Esophagus squamous epithelium (tissue), 5 donors: ENCODE measurements at places on chromosomes 6 and 20.

DNA sequence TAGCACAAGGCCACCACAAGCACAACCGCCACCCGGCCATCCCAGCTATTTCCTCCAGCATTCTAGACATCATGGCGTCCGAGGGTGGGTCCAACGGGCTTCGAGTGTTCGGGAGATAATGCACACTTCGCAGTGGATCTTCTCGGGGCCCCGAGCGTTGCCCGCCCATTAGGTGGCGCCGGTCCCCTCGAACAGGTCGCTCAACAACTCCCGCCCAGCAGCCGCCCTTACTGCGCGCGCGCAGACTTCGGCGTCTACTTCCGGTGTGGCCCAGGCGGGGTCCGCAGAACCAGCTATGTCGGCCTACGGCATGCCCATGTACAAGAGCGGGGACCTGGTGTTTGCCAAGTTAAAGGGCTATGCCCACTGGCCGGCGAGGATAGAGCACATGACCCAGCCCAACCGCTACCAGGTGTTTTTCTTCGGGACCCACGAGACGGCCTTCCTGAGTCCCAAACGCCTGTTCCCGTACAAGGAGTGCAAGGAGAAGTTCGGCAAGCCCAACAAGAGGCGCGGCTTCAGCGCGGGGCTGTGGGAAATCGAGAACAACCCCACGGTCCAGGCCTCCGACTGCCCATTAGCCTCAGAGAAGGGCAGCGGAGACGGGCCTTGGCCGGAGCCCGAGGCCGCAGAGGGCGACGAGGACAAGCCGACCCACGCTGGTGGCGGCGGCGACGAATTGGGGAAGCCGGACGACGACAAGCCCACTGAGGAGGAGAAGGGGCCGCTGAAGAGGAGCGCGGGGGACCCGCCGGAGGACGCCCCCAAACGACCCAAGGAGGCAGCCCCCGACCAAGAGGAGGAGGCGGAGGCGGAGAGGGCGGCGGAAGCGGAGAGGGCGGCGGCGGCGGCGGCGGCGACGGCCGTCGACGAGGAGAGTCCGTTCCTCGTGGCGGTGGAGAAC lies at the start of gene HDGFL1:
TSS of gene HDGFL1 (plus strand) at position 286 of the 904 bp plus-strand sequence. CDS start at position 296, 10 bp downstream.
- DNase-seq = no peak

GRCh38 chr20:14069796-14070195 lies 74.5 kb downstream of the MACROD2 start:
- DNase-seq = no peak

DNA sequence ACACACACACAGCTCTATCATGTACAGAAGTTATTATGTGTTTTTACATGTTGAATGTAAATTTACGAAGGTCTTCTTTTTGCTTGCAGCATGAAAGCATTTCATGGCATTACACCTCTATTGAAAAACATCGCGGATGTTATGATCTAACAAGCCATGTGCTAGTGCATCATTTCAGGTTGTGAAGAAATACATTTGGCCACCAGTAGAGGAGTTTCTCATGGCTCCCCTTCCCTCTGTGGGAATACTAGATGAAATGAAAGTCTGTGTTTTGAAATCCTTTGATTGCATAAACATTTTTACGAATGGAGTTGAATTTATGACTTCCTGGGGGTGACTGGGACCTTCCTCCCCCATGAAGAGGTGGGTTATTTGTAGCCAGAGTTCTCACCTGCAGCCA lies 17.7 kb downstream of the MAS1 start:
- no peak for DNase-seq

- DNase-seq = no peak
Observed at GRCh38 chr6:106752641-106753040, 123.3 kb downstream of the QRSL1 start.

- no peak for DNase-seq
Observed at GRCh38 chr6:167266830-167267555, 24.1 kb upstream of the UNC93A start.

GRCh38 chr6:38364775-38365174 lies 275.0 kb downstream of the BTBD9 start:
- no peak for DNase-seq

DNA sequence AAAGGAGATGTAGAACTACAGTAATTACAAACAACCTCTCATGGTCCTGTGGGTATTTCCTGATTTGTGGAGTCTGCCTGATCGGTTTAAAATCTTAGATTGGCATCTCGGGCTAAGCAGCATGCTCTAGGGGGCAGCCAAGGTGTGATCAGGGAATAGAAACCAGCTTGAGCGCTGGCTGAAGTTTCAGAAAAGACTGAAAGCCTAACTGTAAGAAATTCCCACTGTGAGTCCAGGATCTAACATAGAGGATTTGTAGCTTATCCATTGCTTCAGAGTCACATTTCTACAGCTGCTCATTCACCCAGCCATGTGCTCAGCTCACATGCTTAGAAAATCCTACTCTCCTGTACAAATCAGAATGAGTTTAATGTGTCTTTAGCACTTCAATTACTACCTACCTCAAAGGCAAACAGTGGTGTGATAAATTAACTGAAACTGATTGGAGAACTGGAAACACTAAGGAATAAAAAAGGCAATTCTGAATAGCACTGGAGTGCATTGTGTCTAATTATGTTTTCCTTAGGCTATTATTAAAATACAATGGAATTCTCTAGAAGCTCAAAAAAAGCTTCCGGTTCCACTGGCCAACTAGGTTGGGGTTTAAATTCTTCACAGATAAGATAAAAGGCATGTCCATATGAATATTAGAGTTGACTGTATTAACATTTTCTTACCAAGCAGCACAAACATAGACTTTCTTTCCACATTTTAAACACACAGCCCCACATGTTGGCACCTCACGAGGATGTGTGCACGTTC lies 73.8 kb upstream of the MPC1 start:
- DNase-seq = no peak

- no peak for DNase-seq
Observed at GRCh38 chr6:146550911-146551310, 7.3 kb downstream of the RAB32 start.

- DNase-seq = no peak
Observed at GRCh38 chr6:121544691-121545090, 109.2 kb downstream of the GJA1 start.

DNA sequence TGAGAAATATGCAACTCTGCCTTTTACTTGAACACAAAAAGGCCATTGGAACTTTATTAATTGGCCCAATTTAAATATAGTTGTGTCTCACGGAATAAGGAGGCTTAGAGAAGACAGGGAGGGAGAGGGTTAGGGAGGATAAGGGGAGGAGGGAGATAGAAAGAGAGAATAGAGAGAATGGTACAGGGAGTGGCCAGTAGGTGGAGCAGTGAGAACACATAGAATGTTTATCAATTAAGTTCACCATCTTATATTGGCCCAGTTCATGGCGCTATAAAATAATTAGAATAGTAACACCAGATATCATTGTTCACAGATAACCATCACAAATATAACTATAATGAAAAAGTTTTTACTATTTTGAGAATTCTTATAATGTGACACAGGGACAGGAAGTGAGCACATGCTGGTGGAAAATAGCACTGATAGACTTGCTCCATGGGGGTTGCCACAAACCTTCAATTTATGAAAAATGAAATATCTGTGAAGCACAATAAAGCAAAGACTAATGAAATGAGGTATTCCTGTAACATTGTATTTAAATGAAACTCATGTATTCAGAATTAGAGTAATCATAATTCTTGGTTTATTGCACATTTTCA lies 374.1 kb upstream of the MANEA start:
- DNase-seq = no peak

GRCh38 chr6:42313941-42314570 lies 96.4 kb upstream of the MRPS10 start:
- DNase-seq = no peak

DNA sequence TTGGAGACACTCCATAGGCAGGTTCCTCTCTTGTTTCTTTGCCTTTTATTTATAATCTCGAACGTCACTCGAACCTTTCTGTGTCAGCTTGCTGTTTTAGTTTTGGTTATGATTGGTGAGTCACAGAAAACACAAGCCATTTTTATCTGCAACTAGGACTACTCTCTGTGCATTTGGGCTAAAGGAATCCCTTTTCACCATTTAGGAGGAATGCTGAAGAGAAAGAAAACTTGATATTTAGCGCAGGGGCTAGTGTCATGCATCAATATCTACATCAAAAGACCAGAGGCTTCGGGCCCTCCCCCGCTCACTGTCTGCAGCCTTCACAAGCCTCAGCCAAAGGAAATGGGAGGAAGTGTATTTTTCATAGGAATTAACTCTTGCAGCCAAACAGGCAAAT lies 507.8 kb upstream of the CITED2 start:
- DNase-seq = no peak

GRCh38 chr6:76351275-76351674 lies 278.8 kb upstream of the IMPG1 start:
- DNase-seq = no peak

GRCh38 chr6:100891079-100891478 lies 9.9 kb upstream of the ASCC3 start:
- DNase-seq = no peak

DNA sequence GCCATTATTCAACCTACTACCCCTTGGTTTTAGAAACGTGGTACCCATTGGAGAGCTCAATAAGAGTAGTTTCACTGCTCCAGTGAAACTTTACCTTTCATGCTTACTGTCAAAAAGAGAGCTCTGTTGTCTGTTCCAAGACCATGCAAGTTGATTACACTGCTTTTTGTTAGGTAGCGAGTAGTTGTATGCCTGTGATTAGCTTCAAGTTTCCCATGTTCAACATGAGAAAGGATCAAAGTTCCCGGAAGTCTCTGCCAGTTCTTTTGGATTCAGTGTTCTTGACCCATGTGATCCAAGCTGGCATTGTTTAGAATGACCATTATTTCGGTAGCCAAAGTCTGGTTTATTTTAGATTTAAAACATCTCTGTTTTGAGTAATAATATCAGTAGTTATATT lies 107.1 kb downstream of the ZFAND3 start:
- no peak for DNase-seq

DNA sequence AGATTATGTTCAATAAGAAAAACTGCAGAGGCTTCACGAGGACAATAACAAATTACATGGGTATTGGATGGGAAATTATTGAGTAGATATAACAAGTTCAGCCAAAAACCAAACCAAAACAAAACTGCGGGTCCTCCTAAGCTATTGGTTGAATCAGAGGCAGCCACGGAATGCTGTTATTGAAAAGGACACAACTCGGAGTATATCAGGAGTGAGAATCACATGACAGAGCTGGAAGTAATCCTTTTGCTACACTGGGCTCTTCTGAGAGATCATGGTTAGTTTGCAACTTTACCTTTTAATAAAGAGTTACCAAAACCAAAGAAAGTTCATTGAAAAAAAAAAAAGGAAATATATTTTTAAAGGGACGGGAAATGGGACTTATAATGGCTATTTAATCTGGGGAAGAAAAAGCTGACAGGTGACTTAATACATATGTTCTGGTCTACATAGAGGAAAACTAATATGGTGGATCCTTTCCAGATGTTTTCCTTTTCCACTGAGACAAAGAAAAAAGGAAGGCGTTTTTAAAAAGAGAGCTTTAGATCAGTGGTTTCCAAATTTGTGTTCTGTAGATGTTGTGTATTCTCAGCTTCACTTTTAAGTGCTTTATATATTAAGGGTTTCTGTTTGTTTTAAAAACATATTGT lies 6.9 kb upstream of the CITED2 start:
- no peak for DNase-seq

GRCh38 chr6:90263633-90264032 lies 33.0 kb downstream of the BACH2 start:
- no peak for DNase-seq

DNA sequence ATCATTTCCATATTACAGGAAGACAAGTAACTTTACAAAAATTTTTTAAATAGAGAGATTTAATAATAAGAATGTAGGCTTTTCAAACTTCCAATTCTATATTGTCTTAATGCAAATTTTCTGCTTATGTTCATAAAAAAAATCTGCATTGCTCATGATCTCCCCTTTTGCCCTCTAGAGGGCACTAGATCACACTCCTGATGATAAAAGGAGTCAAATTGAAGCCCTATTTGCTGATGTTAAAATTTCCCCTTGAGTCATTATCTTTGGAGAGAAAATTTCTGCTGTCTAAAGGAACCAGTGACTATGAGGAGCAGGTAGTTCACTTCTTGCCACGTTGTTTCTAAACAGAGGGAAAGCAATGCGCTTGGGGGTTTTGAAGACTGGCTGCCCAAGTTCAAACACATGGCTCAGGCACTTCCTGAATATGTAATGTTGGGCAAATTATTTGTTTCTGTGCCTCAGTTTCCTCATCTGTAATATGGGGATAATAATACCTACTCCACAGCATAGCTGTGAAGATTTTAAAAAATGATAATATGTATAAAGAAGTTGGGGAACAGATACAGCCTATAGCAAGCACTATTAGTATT lies 874.2 kb downstream of the TFAP2A start:
- DNase-seq = no peak

DNA sequence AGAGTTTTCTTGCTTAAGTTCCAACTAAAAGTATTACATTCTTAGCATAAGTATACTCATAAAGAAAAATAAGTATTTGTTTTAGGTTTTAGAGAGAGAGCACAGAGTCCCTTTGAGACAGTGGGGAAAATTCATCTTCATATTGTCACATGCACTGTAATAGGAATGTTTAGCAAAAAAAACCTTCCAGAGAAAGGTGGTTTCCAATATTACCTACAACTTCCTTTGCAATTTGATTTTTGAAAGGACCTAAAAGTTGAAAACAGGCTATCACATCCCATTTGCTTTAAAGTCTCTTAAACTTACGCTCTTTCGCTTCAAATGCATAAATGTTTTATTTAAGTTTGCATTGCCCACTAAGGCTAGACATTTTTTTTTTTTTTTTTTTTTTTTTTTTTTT lies 86.4 kb downstream of the OPRM1 start:
- no peak for DNase-seq

- no peak for DNase-seq
Observed at GRCh38 chr6:61909486-61909885, 376.5 kb downstream of the KHDRBS2 start.

DNA sequence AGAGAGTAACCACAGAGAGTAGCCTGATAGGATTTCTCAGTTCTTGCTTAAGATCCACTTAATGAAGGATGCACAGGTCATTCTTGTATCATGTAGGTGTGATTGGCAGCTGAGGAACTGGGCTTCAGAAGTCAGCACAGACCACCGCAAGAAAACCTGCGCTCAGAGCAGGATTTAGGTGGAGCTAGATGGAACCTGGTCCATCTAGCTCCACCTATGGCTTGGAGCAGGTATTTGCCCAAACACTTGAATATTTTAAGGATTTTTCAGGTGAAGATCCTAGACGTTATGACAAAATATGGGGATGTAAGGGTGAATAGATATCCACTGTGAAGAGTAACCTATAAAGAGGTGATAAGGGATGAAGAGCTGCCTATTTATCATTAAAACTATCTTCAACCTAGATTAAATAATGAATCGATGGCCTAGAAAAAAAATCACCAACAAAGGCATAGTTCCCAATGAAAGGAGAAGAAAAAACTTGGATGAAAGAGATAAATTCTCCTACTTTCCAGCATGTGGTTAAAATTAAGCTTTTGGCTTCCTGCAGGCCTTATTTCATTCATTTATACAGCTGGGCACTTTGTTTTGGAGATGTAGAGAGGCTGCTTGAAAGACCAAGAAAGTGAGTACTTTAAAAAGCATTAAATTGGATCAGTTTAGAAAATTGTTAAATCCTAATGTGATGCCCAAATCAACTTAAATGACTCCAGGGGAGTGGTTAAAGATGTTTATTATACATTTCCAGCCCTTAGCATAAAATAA lies 778.4 kb upstream of the GJE1 start:
- DNase-seq = no peak
